Effector CD8-positive, alpha-beta T cell (primary cell): ENCODE measurements at places on chromosomes 5 and 9.

DNA sequence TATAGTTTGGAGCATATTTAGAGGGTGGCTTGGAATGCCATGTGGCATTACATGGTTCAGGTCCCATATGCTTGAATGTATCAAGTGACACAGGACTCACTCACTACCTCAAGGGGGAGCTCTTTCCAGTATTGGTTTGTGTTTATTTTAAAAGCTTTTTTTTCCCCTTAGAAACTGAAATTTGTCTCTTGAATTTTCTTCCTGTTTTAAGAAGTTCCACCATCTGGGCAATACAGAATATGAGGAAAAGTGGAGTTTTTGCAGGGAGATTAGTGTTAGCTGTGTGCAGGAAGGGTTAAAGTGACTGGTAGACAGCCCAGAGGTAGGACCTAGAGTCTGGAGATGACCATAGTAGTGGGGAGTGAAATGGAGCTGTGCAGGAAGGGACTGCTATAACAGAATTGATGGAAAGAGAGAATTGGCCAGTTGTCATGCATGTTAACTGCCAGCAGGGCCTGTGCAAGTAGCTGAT is 36.6 kb downstream of the CTNNA1 start:
- DNase-seq, result no peak

DNA sequence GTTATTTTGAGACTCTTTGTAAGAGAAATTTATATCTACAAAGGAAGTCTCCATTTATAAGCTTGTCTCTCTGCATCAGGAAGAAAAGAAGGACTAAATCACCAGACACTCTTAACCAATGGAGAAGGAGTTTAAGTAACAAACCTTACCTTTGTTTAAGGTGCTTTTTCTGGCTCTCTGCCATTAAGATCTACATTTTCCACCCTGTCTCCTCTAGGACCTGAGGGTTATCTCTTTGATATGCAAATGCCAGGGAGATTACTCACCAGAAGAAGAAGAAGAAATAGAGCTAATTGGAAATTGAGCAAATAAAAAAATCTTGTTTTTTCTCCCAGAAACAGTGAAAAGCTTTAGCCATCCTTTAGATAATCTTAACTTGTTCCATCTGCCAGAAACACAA is 60.9 kb downstream of the CDKN2A start:
- DNase-seq, result no peak

GRCh38 chr9:130893341-130894101 is 3.1 kb downstream of the QRFP start:
- DNase-seq, result no peak

- no peak for DNase-seq
These were observed 1.4 kb upstream of the CDKN2AIPNL start for GRCh38 chr5:134413046-134413445.

GRCh38 chr5:152007653-152008335 is 83.1 kb upstream of the GLRA1 start:
- DNase-seq, result no peak

DNA sequence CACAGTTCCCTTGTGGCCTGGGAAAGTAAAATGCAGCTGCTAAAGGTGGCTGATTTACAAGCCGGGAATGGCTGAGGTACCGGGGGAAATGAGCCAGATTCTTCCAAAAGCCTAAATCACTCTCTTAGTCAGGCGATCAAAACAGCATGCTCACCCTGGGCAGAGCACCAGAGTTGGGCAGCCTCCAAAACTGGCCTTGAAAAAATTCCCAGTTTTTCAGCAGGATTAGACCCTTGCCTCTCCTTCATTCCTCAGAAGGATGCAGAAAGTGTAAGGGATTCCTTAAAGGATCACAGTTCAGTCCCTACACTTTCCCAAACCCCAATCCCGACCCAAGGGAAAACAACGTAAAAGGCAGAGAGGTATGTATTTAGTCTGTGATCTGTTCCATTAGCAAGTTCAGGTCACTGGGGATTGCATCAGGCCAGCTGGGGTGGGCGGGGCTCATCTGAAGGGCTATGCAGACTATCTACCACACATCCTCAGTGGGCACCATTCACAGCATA is 16.9 kb downstream of the TMEM174 start:
- no peak for DNase-seq

GRCh38 chr5:17665836-17666235 is 31.6 kb downstream of the TAF11L14 start:
- DNase-seq, result no peak

GRCh38 chr9:99354104-99354503 is 132.0 kb downstream of the SEC61B start:
- no peak for DNase-seq

DNA sequence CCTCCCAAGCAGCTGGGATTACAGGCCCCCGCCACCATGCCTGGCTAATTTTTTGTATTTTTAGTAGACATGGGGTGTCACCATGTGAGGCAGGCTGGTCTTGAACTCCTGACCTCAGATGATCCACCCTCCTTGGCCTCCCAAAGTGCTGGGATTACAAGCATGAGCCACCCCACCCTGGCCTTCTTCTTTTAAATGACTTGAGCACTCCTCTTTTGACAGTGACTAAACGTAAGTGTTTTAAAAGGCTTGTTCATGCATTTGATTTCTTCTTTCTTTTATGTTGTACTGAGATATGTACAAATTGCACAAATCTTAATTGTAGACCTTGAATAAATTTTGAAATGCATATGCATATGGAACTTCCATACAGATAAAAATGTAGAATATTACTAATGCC is 337.9 kb downstream of the CETN3 start:
- DNase-seq, result no peak

- no peak for DNase-seq
These were observed 10.8 kb upstream of the PRRC2B start for GRCh38 chr9:131382850-131383729.
